ENCODE measurements at places on chromosomes 16 and 17. TPM values are rescaled to one million over a fixed set of nuclear protein-coding genes. Genes with fewer than 3 reads are reported as not detected.

The KRT40 gene
- not detected for total RNA-seq

The PPP1R27 gene
- not detected for total RNA-seq

The KRT14 gene
- not detected for total RNA-seq

The UBE2G1 gene
- total RNA-seq = 93.7 TPM

The FOXK2 gene
- total RNA-seq = 53.7 TPM

The CXCL16 gene
- total RNA-seq = 18.8 TPM

The KIF2B gene
- total RNA-seq = not detected

The NKIRAS2 gene
- 44.1 TPM for total RNA-seq

The KRTAP9-1 gene
- total RNA-seq = not detected

The ADAMTS18 gene
- total RNA-seq = not detected

The FBXW10B gene
- 3.0 TPM for total RNA-seq

The HEXIM2 gene
- 15.2 TPM for total RNA-seq
